ENCODE measurements at places on chromosomes 5 and 9. TPM values are rescaled to one million over a fixed set of nuclear protein-coding genes. Genes with fewer than 3 reads are reported as not detected.

DNA sequence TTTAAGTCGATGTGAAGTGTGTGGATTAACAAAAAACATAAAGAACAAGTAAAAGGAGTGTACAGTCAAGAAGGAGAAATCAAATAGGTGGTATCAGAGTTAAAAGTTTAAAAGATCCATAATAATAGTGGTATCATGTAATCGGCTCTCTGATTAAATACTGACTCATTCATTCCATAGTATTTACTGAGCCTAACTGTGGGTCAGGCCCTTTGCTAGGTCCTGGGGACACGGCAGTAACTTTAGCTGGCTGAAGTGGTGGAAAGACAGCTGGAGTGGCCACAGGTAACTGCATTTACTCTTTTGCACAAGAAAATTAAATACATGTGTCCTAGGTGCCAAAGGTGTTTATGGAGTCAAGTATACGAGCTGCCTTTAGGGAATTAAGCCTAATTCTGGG, 124.0 kb downstream of the GNAQ start:
- DNase-seq, result no peak

DNA sequence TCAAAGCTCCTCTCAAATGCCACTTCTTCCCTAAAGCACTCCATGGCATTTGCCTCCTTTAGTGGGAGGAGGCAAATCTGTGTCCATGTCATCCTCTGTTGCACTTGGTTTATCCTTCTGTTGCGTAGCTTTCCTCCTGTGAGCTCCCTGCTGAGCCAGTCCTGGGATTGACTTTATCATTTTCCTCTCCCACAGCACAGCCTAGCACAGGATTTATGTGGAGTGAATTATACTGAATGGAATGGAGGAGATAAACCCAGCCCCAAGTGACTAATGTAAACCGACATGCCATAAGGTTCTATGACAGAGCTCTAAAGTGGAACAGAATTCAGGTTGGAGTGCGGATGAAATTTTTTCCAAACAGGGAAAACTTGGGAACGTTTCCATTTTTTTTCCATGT, 26.4 kb upstream of the TOMM5 start:
- no peak for DNase-seq

- DNase-seq, result no peak
Observed at GRCh38 chr9:36609306-36609705, 36.6 kb downstream of the MELK start.

GRCh38 chr5:178068293-178068692, 45.0 kb upstream of the N4BP3 start:
- no peak for DNase-seq

- no peak for DNase-seq
Observed at GRCh38 chr5:19210886-19211285, 777.1 kb downstream of the CDH18 start.

IL6ST gene
- 110 TPM for total RNA-seq

TRIM36 gene
- total RNA-seq, result 1.1 TPM
